ENCODE measurements at places on chromosomes 13 and 19. TPM values are rescaled to one million over a fixed set of nuclear protein-coding genes. Genes with fewer than 3 reads are reported as not detected.

EDDM13 gene
- total RNA-seq: 0.47 TPM

TINCR gene
- under 0.01 TPM for total RNA-seq

KRTDAP gene
- not detected for total RNA-seq

P2RY11 gene
- total RNA-seq: 2.0 TPM

RUBCNL gene
- not detected for total RNA-seq

SHC2 gene
- total RNA-seq: 4.5 TPM

SOX21 gene
- not detected for total RNA-seq

NPAS1 gene
- total RNA-seq: not detected

FFAR2 gene
- total RNA-seq: not detected
